ENCODE measurements at places on chromosomes 2 and 18.

- DNase-seq: no peak
Observed at GRCh38 chr2:166144071-166144470, 16.3 kb upstream of the SCN1A start.

- DNase-seq: no peak
Observed at GRCh38 chr2:170321526-170321925, 143.6 kb downstream of the MYO3B start.

DNA sequence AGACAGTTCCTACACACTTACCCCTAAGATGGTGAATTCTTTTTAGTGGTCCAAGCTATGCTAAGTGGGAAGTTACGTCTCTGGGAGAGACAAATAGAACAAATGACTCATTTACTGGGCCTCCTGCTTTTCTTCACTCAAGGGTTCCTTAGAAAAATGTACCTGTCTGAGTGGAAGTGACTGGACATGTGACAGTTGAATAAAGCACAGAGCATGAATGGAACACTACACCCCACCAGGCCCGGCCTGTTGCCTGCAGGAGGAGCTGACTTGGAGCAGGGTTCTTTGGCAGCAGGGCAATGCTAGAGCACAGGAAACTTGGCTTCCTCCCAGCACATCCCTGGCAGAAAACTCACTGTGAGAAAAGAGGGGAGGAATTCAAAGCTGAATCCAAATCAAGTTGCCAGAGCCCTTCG lies 451.0 kb upstream of the SETBP1 start:
- DNase-seq: no peak

- peak; percentile 2 for DNase-seq
Observed at GRCh38 chr2:113720167-113720566, 36.3 kb downstream of the SLC35F5 start.
